ENCODE measurements at places on chromosomes 7 and 10. TPM values are rescaled to one million over a fixed set of nuclear protein-coding genes. Genes with fewer than 3 reads are reported as not detected.

The ZNF736 gene
- total RNA-seq: 0.74 TPM

The GAD2 gene
- not detected for total RNA-seq

The PNLIPRP1 gene
- not detected for total RNA-seq

The TMEM236 gene
- total RNA-seq: 0.03 TPM

The MBL2 gene
- total RNA-seq: not detected

Measured in SK-MEL-5 (cell line).